ENCODE measurements at places on chromosomes 7 and 10.

DNA sequence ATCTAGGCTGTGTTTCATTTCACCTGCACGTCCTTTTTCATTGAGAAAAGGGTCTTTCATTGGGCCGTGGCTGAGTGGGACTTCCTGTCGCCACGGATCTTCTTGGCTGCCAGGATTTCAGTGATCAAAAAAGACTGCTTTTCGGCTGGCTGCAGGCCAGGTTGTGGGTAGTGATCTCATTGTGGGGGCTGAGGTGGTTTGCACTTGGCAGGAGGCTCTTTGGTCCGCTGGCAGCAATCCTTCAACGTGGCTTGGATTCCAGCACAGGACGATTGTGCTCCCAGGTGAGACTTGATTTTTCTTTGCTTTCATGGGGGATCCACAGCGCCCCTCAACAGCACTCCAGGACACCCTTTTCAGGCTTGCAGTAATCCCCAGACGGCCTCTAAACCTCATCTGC is 29.0 kb upstream of the ZNF273 start:
- no peak for DNase-seq

GRCh38 chr7:89145801-89146200 is 350.3 kb upstream of the TEX47 start:
- DNase-seq: no peak

DNA sequence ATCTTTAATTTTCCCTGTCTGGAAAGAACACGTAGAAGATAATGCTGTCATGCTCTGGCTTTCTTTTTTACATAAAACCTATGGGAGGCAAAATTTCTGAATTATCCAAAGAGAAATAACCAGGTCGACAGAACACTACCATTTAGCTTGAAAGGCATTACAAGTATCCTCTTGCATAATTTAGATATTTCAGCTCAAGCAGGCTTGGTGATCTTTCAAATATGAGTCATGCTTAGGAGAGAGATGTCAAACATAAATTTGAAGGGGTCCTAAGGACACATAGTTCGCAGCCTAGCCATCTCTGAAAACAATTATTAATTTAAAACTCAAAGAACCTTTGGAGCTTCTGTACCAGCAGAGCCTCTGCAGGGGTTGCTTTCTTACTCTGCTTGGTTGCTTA is 100.9 kb downstream of the FAS start:
- DNase-seq: no peak

GRCh38 chr10:7666253-7667023 is at the start of gene ITIH5:
ITIH5 (minus strand) TSS chr10:7666966; CDS start chr10:7666892, 74 bp downstream.
- DNase-seq: no peak

DNA sequence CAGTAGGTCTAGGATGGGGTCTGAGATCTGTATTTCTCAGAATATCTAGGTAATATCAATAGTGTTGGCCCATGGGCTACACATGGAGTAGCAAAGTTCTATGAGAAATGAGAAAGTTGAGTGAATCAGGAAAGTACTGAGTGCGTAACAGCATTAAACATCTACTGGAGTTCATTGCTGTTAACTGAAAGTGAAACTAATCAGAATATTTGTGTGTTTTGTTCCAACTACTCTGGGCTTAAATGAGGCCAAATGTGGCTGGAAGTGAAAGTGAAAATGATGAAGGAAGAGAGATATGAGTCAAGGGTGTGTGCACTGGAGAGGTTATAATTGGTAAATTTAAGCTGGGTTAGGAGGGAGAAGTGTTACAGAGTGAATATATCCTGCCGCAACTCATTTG is 46.5 kb downstream of the TMEM106B start:
- peak; percentile 67 for DNase-seq

- DNase-seq: no peak
Observed at GRCh38 chr10:59376846-59377245, 14.5 kb upstream of the FAM13C start.

DNA sequence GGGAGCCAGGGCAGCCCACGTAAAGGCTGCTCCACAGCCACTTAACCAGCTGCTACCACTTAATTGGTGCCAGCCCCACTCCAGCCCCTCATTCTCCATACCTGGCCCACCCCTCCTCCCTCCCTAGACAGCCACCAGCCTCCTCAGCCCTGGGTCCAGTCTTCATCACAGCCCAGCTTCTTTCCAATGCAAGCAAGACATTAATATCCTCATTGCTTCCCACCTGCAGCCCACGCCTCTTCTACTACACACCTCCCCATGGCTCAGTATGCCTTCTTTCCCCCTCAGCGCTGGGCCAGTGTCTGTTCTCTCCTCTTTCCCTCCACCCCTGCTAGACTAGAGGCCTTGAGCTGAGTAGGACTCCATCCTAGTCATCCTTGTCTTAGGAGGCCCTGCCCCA is 33.5 kb upstream of the UNC5B start:
- DNase-seq: no peak

DNA sequence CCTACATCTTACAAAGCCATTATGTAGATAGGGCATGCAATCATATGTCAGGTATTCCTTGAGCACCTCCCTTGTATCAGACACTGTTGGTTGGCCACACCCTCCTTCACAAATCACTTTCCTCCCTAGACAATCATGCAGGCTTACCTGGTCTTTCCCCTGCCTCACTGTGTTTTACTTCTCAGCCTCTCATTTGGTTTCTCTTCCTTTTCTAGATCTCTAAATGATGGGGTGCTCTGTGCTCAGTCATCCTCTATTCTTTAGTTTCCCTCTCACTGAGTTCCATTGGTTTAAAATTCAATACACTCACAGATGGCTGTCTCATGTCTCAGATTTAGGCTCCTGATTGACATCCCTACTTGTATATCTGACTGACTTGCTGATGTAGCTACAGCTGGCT is 31.4 kb downstream of the ANK3 start:
- DNase-seq: no peak

DNA sequence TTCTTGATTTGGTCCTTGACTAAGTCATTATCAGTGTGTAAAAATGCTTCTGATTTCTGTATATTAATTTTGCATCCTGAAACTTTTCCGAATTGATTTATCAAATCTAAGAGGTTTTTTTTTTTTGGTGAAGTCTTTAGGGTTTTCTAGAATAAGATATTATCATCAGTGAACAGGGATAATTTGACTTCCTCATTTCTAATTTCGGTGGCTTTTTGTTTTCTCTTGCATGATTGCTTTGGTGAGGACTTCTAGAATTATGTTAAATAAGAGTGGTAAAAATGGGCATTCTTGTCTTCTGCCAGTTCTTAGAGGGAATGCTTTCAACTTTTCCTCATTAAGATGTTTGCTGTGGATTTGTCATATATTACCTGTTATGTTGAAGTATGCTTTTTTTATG is 170.5 kb downstream of the CCDC7 start:
- DNase-seq: no peak

- DNase-seq: no peak
Observed at GRCh38 chr7:34453150-34453549, 204.9 kb upstream of the NPSR1 start.

DNA sequence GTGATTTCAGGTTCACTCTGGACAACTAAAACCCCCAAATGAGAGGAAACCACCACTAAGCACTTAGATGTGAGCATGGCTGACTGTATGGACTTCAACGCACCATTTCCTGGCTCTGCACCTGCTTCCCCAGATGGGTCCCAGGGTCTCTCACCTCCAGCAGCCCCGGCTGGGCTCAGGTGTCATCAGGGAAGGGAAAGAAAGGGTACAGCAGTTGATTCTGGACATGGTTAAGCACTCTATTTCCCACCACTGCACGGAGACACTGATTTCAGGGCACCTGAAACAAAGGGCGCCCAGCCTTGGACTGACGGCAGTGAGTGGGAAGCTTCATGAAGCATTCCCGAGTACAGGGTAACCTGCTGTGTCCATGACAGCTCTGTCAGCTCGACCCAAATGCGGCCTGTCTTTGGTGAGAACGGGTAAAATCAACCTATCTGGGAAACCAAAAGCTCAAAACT is 19.0 kb downstream of the FAM53B start:
- no peak for DNase-seq

GRCh38 chr7:28336806-28337205 is 75.5 kb upstream of the CREB5 start:
- no peak for DNase-seq

GRCh38 chr10:48634198-48634983 is 29.5 kb upstream of the ARHGAP22 start:
- DNase-seq: no peak

DNA sequence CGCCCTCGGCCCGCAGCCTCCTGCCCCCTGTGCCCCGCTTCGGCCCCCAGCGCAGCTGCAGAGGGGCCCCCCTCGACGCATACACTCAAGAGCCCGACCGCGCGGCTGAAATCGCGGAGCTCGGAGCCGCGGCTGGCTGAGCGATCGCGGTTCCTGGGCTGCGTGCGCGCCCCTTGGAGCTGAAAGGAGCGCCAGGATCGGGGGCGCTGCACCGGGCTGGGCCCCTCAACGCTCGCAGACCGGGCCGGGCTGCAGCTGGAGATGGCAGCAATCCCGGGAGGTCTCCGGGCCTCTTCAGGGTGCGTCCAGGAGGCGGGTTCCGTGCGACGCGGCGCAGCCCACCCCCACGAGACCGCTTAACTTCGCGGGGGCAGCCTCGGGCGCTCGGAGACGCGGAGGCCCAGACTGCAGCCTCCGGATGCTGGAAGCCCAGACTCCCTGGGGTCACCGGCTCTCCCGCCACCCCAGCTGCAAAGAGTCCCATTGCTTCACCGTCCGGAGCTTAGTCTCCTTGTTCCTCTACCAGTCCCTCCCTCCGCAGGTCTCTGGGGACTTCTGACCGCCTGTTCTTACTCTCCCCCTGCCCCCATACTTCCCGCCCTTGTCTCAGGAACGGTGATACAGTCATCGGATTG is 73.0 kb upstream of the LRRC4 start:
- no peak for DNase-seq

- DNase-seq: no peak
Observed at GRCh38 chr7:149882248-149883047, 8.7 kb downstream of the ATP6V0E2 start.

DNA sequence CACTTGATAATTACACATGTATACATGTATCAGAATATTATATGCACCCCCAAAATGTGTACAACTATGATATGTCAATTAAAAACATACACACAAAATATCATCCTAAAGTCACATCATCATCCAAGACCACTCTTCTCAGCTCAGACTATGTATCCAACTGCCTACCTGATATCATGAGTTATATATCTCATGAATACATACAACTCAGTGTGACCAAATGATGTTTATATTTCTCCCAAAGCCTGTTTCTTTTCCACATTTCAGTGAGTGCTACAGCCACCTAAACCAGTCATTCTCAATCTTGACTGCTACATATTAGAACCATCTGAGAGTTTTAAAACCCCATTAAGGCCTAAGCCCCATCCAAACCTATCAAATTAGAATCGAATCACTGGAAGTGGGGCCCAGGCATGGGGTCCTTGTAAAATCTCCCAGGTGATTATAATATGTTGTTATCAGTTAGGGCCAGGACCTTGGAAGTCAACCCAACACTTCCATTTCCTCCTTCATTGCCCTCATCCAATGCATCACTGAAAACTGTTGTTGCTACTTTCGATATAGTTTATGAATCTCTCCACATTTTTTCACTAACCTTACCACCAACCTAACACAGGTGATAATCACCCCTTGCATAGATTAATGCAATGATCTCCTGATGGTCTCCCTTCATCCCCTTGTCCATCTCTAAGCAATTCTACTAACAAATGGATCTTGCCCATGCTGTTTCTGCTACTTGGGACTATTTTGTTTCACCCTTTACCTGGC is 53.8 kb upstream of the ITGB8 start:
- DNase-seq: no peak

Measured in erythroblast (primary cell).